Stimulated activated effector memory CD8-positive, alpha-beta T cell treated with anti-CD3 and anti-CD28 coated beads, Interleukin-12 subunit alpha, Interleukin-12 subunit beta, amount 100 ng/mL, for 72 hours (primary cell): ENCODE measurements at places on chromosomes 13 and 19.

- no peak for DNase-seq
Measured at GRCh38 chr19:8144273-8144995, 5.0 kb downstream of the FBN3 start.

DNA sequence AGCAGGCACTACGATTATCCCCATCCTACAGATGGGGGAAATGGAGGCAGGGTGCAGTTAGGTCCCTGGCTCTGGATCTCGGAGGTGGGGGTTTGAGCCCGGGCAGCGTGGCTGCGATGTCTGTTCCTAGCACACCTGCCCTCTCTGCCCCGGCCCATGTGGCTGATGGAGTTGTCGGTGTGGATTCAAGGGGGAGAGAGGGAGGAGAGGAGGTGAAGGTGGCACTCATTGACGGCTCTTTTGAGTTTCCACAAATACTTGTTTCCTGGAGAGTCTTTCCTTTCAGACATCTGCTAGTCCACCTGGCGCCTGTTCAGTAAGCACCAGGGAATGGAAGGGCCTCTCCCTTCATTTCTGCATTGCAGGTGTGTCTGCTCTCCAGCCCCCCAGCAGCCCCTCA lies 69.9 kb downstream of the ARHGEF18 start:
- no peak for DNase-seq

- DNase-seq, result no peak
Measured at GRCh38 chr13:107088061-107088460, 520.1 kb upstream of the ARGLU1 start.

GRCh38 chr13:41763782-41764181 lies 197.1 kb downstream of the VWA8 start:
- DNase-seq, result no peak

DNA sequence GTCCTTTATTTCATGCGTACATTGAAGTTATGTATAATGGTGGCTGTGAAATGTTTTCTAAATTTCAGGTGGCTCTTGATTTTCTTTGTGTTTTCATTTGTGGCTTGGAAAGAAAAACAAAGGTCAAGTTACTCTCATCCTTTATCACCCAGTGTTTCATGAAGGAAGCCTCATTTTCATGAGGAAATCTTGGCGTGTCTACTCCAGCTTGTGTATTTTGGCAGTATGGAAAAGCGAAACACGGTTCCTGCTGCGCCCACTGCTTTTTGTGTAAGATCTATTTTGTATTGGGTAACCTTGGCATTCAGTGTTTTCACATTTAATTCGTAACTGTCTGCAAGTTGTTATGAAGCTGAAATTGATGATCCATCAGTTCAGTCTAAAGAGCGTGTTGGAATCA lies 147.0 kb upstream of the RNF113B start:
- no peak for DNase-seq

GRCh38 chr19:35310331-35310730 lies 18.4 kb downstream of the MAG start:
- DNase-seq, result no peak

DNA sequence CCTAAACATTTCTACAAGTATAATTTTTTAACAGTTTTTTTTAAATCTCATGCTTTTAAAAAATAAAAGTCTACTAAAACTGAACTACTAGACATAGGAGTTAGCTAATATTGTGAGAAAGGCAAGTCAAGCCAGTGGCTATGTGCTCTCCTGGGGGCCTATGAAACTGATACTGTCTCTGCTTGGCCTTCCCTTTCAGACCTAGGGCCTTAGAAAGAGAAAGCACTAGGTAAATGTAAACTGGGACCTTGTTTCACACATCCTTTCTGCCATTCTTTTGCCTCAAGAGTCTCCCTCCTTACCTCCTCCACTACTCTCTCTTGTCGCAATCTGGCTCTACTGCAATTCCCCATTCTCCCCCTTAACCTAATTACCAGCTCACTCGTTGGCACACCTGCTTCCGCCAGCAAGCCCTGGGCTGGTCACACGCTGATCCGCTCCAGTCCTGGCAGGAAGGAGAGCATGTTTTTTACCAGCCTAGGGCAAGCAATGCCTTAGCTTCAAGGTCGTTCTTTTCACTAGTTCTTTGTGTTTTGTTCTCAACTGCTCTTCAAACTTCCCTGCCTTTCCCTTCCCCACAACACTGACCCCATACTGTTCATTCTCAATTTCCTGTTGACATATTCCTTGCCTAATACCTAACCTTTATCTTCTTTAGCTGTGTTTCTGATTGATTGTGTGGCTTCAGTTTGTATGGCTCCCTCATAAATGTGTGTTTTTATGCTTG lies 23.1 kb downstream of the TBC1D4 start:
- no peak for DNase-seq

DNA sequence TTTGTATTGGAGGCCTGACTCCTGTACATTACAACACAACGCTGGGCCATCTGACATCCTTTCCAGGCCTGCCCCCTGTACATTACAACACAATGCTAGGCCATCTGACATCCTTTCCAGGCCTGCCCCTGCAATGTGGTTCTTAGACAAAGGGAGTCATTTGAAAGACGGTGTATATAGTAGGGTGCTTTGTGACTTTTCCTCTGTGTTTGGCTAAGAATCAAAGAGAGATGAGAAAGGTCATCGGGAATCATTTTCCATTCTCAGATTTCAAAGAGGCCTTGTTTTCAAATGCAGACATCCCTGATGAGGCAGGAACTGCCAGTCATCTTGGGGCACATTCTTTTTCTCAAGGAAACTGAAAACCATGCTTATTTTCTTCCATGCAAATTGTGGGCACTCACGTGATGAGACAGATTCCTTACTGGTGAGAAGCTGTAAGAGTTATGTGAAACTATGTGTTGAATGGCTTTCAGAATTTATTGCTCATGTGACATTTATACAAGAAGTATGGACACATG lies 551.6 kb downstream of the MYO16 start:
- no peak for DNase-seq

DNA sequence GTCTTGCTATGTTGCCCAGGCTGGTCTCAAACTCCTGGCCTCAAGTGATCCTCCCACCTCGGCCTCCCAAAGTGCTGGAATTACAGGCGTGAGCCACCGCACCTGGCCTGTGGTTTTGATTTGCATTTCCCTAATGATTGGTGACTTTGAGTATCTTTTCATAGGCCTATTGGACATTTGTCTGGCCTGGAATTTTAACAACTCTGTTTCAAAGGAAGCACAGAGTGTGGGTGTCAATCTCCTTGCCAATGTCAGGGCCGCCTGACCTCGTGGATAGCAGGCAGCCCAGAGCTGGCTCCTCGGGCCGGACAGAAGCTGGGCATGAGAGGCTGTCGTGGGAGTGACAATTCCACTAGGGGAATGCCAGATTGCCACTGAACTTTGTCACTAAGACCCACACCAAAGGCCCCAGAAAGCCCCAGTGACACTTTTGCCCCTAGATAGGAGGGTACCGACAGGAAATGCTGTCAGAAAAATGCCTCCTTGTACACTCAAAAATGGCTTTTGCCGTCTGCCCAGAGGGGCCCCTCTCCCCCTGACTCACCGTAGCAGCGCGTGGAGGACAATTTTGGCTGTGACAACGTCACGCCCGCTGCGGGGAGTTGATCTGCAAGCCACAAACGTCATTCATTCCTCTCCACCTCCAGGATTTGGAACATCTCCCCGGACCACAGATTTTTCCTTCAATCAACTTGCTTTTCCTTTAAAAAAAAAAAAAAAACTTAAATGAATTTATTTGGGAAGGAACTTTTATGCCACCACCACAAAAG lies 11.7 kb upstream of the ADGRE5 start:
- DNase-seq, result peak; percentile 93

DNA sequence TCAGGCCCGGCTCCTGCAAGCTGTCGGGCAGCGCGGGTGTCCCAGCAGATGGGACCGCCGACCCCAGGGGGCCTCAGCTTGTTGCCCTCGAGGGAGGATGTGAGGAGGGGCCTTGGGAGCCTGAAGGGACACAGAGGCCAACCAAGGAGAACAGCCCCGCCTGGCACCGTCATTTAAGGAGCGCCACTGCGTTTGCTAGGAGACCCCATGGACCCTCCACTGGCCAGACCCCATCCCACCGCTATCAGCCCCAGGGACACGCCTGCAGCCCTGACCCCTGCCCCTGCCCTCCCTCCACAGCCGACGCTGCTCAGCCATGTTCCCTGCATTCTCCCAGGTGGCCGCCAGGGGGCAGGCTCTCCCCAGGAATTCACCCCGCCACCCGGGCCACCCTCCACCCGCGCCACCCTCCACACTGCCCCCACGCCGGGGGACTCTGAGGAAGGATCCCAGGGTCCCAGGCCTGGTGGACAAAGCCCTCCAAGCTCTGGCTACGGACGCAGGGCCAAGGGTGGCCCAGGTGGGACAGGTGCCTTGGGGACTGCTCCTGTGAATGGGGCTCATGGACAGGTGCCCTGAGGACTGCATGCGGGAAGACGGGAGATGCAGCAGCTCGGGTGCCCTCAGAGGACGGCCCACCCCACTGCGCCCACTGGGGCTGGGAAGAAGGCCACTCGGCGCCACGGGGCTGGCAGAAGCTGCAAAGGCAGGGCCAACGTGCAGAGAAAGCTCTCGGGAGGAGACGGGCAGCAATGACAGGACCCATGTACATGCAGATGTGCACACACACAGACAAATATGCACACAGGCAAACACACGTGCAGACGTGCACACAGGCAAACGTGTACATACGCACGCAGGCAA lies 34.4 kb downstream of the PIP5K1C start:
- peak; percentile 87 for DNase-seq

DNA sequence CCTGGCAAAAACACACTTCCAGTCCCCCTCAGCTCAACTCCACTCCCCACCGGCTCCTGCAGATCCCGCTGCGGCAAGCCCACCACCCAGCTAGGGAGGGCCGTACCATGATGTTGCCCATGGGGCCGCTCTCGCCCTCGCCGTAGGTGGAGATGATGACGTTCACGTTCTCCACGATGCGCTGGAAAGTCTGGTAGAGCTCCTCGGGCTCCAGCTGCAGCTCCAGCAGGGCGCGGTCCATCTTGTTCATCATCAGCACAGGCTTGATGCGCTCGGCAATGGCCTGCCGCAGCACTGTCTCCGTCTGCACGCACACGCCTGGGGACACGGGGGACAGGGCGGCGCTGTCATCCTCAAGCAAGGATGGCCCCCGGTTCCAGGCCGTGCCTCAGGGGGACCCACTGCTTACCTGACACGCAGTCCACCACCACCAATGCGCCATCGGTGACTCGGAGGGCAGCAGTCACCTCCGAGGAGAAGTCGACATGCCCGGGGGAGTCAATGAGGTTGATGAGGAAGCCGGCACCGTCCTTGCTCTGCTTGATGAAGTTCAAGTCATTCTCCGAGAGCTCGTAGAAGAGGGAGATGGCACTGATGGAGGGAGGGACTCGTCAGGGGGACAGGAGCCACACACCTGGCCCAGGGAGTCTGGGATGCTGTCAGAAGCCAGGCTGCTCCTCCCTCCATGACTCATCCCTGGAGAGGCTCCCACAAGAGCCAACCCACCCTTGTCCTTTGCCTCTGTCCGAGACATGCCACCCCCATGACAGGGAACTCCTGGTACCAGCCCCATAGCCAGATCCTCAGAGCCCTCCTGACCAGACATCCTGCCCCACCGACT lies 2.3 kb downstream of the EEF2 start:
- DNase-seq, result peak; percentile 52

DNA sequence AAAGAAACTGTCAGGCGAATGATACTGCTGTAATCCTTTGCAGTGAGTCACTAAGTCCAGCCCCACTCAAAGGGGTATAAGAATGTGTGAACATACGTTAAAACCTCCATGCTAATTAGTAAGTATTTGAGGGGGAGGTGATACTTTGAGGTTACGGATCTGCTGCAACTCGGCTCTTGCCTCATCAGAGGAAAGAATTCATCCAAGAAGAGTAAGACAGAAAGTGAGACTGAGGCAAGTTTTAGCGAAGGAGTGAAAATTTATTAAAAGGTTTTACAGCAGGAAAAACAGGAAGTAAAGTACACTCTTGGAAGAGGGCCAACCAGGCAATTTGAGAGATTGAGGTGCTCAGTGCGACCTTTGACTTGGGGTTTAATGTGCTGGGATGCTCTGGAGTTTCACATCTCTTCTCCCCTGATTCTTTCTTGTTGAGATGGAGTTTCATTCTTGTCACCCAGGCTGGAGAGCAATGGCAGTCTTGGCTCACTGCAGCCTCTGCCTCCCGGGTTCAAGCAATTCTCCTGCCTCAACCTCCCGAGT lies 9.8 kb downstream of the CLEC4M start:
- DNase-seq, result peak; percentile 40

DNA sequence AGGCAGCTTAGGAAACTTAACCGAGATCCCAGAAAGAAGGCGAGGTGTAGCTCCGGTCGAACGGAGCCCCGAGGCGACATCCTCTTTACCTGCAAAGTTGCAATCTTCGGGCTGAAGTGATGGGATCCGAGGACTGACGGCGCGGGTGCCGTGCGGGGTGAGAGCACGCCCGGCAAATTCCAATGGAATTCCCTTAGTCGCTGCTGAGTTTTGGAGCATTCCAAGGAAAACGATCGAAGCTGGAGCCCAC lies 141 bp downstream of the TRPC4 start:
- DNase-seq, result no peak

- DNase-seq, result no peak
Measured at GRCh38 chr13:113465300-113465699, 12.0 kb upstream of the ADPRHL1 start.

- no peak for DNase-seq
Measured at GRCh38 chr19:35162471-35163326, 8.2 kb downstream of the FXYD5 start.

DNA sequence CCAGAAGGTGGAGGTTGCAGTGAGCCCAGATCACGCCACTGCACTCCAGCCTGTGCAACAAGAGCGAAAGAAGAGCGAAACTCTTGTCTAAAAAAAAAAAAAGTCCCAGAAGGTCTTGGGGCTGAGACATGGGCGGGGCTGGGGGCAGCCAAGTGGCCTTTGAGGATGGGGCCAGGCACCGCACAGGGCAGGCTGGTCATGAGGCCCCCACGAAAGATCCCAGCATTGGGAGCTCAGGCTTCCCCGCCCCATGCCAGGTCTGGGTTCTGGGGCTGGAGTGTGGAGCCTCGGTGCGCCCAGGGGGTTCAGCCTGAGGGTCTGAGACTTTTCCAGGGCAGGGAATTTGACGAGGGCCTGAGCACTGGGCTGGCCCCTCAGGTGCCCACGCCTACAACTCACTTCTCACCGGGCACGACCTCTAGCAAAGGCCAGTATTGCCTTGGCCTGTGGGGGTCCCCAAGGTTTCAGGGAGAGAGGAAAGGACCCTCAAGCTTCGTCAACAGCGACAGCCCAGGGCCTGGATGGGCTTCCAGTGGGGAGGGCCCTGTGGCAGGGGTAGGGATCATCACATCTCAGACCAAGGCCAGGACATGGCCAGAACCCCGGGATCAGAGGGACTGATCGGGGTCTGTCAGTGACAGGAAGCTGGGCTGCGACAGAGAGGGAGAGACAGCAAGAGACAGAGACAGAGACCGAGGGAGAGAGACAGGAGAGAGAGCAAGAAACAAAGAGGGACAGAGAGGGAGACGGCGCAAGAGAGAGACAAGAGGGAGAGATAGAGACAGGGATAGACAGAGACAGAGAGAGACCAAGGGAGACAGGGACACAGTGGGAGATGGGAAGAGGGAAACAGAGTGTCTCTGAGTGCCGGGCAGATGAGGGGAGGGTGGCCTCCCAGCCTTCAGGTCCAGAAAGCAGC lies 7.5 kb upstream of the MEX3D start:
- no peak for DNase-seq

- no peak for DNase-seq
Measured at GRCh38 chr19:13018035-13018914, 23.0 kb downstream of the NFIX start.
